Stimulated activated CD4-positive, alpha-beta T cell treated with anti-CD3 and anti-CD28 coated beads, Interleukin-4, amount 100 ng/mL, for 4 hours (primary cell): ENCODE measurements at places on chromosomes 5 and 9.

DNA sequence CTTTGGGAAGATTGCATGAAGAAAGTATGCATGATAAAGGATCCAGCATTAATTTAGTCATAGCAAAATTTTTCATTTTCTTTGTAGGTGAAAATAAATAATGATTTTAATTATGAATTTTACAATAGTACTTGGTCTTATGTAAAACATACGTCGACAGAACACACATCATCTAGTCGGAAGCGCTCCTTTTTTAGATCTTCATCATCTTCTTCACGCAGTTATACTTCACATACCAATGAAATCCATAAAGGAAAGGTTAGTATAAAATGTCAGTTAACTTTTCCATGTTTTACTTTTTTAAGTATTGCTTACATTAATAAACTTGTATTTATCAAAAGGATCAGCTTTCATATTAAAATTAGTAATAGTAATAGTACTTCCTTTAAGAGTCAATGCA lies 35.8 kb downstream of the C7 start:
- no peak for DNase-seq

GRCh38 chr5:128085413-128085812 lies 1.8 kb downstream of the SLC12A2 start:
- no peak for DNase-seq

DNA sequence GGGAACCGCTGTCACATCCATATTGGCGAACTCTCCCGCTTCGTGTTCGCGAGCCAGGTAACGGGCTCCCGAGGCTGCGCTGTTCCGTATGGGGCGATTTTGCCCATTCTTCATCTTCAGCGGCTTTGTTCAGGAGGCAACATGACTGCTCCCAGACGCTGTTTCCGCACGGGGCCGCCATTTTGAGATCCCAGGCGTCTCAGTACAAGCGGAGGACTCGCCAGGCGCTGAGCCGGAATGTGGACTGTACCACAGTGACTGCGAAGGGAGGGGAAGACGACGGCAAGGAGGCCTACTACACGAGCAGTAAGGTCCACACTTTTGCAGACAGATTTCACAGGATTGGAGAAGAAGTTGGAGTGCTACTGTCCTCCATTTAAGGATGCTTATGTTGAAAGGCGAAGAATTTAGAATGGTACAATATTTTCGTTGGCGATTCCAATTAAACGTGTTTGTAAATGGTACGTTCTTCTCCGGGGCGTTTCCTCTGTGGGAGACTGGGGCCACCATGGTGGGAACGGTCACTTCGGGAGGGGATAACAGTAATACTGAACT lies 41.6 kb upstream of the ZNF300 start:
- no peak for DNase-seq

DNA sequence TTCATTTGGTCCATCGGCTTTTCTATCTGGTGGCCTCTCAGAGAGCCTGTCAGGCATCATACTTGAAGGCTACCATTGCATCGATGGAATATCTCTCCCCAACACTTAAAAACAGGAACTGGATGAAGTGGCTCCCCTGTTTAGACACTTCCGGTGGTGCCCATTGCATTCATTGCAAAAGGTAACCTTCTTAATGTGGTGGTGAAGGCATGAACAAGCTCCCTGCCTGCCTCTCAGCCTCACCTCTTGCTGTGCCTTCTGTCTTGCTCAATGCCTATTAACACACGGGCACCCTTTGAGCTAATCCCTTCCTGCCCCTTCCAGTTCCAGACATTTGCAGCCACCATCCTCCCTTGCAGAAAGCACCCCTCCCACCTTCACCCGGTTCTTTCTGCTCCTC lies 233.1 kb upstream of the MSX2 start:
- DNase-seq: no peak

DNA sequence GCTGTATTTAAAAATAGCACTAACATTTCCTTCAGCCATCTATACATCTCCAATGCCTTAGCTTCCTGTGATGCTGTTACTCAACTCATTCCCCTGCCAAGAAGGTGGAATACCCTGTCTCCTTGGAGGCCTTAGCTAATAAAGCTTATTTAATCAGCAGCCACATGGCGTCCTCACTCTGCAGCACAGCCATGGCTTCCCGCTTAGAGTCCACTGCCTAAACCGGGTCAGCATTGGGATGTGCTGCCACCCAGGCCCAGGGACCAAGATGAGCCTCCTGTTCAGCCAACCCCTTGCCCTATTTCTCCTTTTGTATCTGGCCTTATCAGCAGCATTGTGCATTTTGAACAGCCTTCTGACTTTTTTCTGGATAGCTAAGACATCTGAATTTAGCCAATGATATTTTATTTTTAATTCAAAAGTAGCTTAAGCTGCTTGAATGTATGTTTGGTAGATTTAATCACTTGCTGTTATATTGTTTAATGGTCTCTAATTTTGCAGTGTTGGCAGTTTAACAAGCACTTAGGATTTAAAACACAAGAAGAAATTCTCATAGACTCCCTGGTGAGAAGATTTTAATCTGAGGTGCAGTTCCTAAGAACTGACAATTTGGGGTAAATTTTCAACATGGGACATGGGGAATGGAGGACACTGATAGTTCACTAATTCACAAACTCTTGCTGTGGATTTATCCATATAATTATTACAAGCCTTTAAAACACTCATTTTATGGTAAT lies 113.0 kb downstream of the RPS23 start:
- DNase-seq: no peak

DNA sequence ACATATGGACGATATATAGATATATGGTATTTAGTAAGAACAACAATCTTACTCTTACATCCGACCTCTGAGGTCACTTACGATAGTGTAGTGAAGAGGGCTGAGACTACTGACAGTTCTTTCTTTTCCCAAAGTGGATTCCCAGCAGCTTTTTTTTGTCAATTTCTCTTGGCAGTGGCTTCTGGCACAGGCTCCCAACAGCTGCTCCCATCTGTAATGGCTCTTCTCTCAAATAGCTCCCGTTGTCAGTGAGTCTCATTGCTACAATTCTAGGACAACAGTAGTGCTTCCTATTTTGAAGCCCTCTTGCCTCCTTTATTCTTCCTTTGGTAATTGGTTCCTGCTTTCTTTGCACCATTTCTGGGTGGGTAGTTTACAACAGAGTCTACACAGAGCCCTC lies 68.4 kb downstream of the SLC25A46 start:
- DNase-seq: no peak

- DNase-seq: no peak
Measured at GRCh38 chr5:14145435-14146334, 2.5 kb downstream of the TRIO start.

GRCh38 chr5:74241751-74242140 lies 398.8 kb downstream of the ENC1 start:
- DNase-seq: no peak

- no peak for DNase-seq
Measured at GRCh38 chr9:79661886-79662536, 90.2 kb downstream of the TLE4 start.

GRCh38 chr5:163362840-163363371 lies 74.5 kb upstream of the CCNG1 start:
- no peak for DNase-seq
